CD14-positive monocyte (primary cell): ENCODE measurements at places on chromosomes 2 and 18.

GRCh38 chr2:129205766-129206165 lies 773.7 kb upstream of the RAB6C start:
- DNase-seq = no peak

- DNase-seq = no peak
Observed at GRCh38 chr18:61236356-61237057, 96.7 kb upstream of the CDH20 start.

GRCh38 chr2:185384822-185385560 lies 353.6 kb upstream of the FSIP2 start:
- DNase-seq = no peak

DNA sequence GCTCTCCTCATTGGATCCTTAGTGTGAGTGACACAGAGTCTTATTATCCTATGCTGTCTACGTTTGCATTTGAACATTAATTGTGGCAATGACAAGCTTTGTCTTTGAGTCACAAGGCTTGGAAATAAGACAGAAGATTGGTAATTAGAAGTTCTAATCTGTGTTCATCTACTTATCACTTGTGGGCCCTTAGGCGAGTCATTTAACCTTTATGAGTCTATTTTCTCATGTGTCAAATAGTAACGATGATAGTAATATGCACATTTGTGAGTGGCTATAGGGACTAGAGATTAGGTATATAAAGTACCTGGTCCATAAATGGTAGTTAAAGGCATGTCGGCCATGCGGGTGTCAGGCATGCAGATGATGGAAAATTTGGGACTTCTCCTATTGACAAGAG lies 105.6 kb upstream of the NABP1 start:
- DNase-seq = no peak

- no peak for DNase-seq
Observed at GRCh38 chr2:138699421-138699820, 80.8 kb downstream of the NXPH2 start.

GRCh38 chr18:42340423-42341009 lies 385.5 kb downstream of the PIK3C3 start:
- DNase-seq = no peak

GRCh38 chr2:137348301-137348700 lies 583.0 kb downstream of the THSD7B start:
- DNase-seq = no peak
